ENCODE measurements at places on chromosomes 3 and 15.

DNA sequence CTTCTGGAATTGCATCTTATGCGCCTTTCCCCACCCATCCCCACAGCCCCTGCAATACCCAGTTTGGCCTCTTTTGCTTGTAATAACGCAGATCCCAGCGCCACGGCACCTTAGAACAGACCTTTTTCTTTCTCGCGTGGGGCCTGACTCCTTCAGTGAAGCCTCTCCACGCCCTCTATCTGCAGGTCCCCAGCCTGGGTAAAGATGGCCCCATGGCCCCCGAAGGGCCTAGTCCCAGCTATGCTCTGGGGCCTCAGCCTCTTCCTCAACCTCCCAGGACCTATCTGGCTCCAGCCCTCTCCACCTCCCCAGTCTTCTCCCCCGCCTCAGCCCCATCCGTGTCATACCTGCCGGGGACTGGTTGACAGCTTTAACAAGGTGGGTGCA is 594 bp downstream of the CRELD1 start:
- DNase-seq, result no peak

DNA sequence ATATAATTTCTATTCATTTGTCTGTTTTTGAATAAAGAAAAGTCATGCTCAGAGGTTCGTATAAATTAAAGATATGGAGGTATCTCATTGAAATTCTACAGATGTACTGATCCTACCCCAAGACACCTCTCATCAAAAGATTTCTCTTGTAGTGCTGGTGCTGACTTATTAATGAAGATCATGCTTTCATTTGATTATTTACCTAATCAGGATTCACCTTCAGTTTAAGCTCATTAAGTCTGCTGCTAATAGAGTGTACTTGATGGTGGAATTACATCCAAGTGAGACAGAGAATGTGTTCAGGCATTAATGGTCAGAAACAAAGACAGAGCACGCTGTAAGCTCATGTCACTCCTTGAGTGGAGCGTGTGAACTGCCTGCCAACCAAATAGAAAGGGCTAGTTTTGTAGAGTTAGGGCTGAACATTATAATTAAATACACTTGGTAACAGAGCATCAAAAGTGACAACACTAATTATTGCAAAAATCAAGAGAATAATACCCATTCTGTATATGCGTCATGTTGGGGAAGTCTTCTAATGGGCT is 45.5 kb downstream of the KBTBD12 start:
- no peak for DNase-seq

DNA sequence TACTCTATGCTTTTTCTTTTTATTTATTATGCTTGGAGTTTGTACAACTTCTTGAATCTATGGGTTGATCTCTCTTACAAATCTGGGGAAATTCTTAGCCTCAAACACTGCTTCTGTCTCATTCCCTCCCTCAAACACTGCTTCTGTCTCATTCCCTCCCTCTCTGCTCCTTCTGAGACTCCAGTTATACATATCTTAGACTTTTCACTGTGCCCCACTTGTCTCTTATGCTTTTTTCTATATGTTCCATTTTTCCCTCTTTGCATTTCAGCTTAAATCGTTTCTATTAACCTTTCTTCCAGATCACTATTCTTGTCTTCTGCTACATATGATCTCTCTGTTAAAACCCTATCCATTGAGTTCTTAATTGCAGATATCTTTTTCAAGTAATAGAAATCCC is 50.4 kb downstream of the RFTN1 start:
- DNase-seq, result no peak

- no peak for DNase-seq
Observed at GRCh38 chr15:85457392-85457968, 77.1 kb downstream of the AKAP13 start.

DNA sequence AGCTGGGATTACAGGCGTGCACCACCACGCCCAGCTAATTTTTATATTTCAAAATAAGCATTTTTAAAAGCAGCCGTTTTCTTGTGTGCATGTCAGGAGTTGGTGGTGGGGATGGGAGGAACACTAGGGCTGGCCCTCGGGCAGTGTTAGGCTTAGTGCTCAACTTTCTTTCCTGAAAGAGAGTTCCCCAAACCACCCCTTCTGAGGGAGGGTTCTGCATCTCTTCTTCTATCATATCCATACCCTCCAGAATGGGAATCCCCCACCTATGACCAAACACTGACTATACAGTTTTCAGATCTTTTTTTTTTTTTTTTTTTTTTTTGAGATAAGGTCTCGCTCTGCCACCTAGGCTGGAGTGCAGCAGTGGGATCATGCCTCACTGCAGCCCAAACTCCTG is 12.5 kb downstream of the PFKFB4 start:
- no peak for DNase-seq

- DNase-seq, result no peak
Observed at GRCh38 chr3:44106756-44107155, 134.9 kb upstream of the TOPAZ1 start.

DNA sequence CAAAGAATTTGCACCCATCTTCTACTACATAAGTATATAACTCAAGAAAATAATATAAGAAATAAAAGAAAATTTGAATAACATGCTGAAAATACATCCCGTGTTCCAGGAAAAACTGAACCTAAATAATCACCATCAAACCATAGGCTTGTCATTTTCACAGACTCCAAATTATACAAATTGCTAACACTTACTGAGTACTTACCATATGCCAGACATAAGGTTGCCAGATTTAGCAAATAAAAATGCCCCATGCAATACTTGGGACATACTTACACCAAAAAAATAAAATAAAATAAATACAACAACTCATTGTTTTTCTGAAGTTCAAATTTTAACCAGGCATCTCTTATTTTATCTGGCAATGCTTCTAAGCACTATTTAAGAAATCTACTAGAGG is 760.4 kb upstream of the SEMA6D start:
- no peak for DNase-seq

GRCh38 chr15:99928429-99928981 is 195.3 kb upstream of the LYSMD4 start:
- peak; percentile 86 for DNase-seq

GRCh38 chr3:157336252-157337009 is 100.2 kb upstream of the PTX3 start:
- DNase-seq, result no peak

DNA sequence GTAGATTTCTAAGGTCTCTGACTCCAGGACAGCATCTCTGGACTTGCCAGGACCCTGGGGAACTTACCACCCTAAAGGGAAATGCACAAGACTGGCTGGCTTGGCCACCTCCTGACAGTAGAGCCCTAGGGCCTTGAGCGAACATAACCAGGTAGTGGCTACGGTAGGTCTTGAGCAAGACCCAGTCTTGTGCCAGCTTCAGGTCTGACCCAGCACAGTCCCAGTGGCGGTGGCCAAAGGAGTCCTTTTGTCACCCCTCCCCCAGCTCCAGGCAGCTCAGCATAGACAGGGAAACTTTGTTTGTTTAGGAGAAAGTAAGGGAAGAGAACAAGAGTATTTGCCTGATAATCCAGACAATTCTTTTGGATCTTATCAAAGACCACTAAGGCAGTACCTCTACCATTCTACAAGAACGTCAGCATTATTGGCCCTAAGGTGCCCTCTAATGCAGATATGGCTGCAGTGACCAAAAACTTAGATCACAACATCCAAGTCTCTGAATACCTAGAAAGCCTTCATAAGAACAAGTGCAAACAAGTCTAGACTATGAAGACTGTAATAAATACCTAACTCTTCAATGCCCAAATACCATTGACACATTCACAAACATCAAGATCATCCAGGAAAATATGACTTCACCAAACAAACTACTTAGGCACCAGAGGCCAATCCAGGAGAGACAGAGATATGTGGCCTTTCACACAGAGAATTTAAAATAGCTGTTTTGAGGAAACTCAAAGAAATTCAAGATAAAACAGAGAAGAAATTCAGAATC is 38.7 kb upstream of the FBN1 start:
- no peak for DNase-seq

DNA sequence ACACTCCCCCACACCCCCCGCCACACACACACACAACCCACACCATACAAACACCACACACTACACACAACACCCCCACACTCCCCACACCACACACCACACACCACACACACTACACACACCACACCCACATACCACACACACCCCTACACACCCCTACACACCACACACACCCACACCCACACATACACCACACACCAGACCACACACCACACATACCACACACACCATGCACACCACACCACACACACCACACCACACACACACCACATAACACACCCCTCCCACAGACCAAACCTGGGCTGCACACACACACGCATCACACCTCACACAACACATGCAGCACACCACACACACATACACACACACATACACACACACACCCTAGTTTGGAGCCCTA is 1.8 kb upstream of the RASGRF1 start:
- DNase-seq, result no peak

- no peak for DNase-seq
Observed at GRCh38 chr3:39497753-39498152, 30.3 kb downstream of the MOBP start.

GRCh38 chr3:189424922-189425321 is 206.3 kb upstream of the TP63 start:
- no peak for DNase-seq

- DNase-seq, result no peak
Observed at GRCh38 chr3:101146946-101147345, 153.7 kb upstream of the ABI3BP start.

GRCh38 chr3:42119561-42120355 is 28.6 kb downstream of the TRAK1 start:
- no peak for DNase-seq

- DNase-seq, result no peak
Observed at GRCh38 chr3:156820692-156821080, 5.5 kb upstream of the LEKR1 start.

DNA sequence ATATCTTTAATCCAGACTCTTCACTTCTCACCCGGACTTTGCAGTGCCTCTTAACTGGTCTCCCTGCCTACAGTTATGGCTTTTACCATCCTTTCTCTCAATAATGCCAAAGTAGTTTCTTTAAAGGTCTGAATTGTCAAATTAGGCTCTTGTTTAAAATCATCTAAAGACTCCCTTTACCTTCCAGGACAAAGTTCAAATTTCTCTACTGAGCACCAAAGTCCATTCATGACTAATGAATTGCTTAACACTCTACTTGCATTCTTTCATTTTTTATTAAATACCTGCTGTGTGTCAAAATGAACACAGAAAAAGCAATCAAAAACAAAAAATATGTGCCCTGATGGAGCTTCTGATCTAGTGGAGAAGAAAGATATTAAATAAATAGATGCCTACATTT is 472.4 kb upstream of the UBE2E2 start:
- DNase-seq, result no peak

- DNase-seq, result no peak
Observed at GRCh38 chr3:41507336-41508062, 308.2 kb downstream of the CTNNB1 start.

- DNase-seq, result no peak
Observed at GRCh38 chr3:141454054-141454453, 32.8 kb upstream of the RASA2 start.

DNA sequence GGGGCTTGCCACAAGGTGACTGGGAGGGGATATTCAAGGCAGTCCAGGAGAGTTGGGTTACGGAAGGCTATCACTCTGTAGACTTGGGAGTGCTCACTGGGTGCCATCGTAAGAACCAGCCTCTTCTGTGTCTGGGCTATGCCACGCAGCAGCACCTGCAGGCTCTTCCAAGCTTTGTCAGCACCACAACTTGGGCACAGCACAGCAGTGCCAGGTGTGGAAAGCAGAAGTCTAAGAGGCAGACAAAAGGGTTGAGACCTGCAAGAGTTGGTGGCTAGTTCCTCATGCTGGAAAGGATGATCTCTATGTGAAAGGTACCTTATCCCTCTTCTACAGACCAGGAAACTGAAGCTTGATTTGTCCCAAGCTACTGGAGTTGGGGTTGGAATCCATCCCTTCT is 15.8 kb downstream of the CX3CR1 start:
- DNase-seq, result no peak

Data from nucleus accumbens (tissue), 56 donors.